ENCODE measurements at places on chromosomes 1 and 21.
A peak's percentile ranks its signal among the peaks of the same experiment; 100 is the strongest.

- DNase-seq: no peak
These were observed 318.1 kb downstream of the KCNH1 start for GRCh38 chr1:210815641-210816550.

DNA sequence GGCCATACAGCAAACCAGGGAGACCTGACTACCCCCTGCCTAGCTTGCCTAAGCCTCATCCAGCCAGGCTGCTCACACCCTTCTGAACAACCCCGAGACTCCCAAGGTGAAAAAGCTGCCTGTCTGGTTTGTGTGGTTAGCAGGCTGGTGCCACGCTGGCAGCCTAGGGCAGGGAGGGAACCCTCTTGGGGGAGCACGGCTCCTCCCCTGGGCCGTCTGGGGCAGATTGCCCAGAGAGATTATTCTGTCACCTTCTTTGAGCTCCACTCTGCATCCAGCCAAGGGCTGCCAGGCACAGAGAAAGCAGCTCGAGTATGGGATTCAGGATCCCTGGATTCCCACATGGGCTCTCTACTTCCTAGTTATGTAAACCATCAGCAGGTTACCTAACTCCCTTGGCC, 27.5 kb upstream of the TCEA3 start:
- DNase-seq: no peak

GRCh38 chr1:19036041-19036812, 79.8 kb upstream of the IFFO2 start:
- no peak for DNase-seq

GRCh38 chr1:21816602-21817302, 4.7 kb downstream of the LDLRAD2 start:
- peak; percentile 16 for DNase-seq

DNA sequence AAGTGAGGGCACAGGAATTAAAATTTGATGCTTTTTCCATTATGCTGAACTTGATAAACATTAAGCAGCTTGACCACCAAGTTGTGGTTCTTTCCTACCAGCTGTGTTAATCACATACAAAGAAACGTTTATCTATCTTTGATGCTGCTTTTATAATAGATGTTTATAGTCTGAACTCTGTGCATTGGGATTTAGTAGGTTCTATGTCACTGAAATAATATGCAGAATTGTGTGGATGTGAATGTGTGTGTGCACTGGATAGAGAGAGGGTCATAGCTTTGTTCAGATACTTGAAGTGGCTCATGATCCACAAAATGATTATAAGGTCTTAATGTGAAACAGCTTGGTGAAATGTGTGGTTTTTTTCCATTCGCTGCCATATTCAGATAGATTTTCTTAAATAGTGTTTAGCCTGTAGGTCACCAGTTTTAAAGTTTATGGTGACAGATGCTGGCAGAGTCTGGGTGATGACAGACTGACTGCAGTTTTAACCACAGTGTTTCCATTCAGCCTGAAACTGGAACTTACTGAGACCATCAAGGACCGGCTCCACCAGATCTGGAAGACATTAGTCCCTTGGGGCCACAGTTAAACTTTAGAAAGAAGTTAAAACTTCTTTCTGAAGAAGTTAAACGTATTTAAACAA, 10.2 kb downstream of the DDI2 start:
- no peak for DNase-seq

DNA sequence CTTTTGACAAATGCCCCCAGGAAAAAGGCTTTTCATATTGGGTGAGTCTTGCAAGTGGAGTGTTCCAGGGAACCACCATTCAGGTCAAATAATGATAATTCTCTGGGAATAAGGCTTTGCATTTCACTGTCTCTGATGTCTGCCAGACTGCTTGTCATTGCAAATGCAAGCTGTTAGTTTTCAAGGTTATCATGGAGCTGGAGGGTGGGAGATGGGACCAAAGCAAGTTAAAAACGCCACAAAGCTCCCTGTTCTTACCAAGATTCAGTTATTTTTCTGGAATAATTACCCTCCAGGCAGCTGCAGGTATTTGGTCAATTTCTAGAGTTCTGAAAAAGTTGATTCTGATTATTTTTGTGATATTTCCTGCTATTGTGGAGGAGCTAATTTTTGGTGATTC, 210.1 kb downstream of the GPR52 start:
- DNase-seq: no peak

GRCh38 chr1:41368366-41368765, 7.1 kb downstream of the FOXO6 start:
- DNase-seq: no peak

- no peak for DNase-seq
These were observed 258.0 kb downstream of the KCNJ6 start for GRCh38 chr21:37658121-37658816.

- DNase-seq: no peak
These were observed 60.6 kb upstream of the SEC16B start for GRCh38 chr1:178030467-178030866.

DNA sequence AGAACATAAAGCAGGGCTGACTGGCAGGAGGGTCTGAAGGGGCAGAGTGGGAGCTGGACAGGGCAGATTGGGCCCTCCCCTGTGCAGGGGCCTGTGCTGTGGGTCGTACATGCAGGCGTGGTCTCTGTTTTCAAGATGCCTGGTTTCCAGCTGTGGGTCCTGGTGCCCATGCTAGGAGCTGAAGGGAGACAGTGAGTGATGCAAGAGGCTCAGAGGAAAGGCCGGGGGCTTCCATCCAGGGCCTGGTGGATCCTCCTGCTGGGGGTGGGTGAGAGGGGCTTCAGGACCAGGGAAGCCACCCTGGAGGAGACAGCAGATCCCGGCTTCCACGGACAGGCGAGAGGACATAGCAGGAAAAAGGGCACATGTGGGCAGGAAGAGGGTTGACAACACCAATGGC, 349.0 kb upstream of the VAMP3 start:
- DNase-seq: no peak

GRCh38 chr1:46188295-46189030, 9.8 kb downstream of the POMGNT1 start:
- DNase-seq: no peak

GRCh38 chr1:32773764-32774463, 43.2 kb downstream of the YARS1 start:
- DNase-seq: no peak

- DNase-seq: no peak
These were observed 7.3 kb upstream of the UMODL1 start for GRCh38 chr21:42063571-42064521.

- no peak for DNase-seq
These were observed 20.4 kb upstream of the CCDC27 start for GRCh38 chr1:3731583-3732433.

- DNase-seq: no peak
These were observed 18.6 kb downstream of the ZBTB8A start for GRCh38 chr1:32557812-32558211.

- no peak for DNase-seq
These were observed 148.2 kb downstream of the RWDD3 start for GRCh38 chr1:95382000-95382786.

- peak; percentile 4 for DNase-seq
These were observed 863 bp downstream of the FH start for GRCh38 chr1:241518476-241519307.

GRCh38 chr1:21670059-21670881, 1.1 kb upstream of the RAP1GAP start:
- no peak for DNase-seq

DNA sequence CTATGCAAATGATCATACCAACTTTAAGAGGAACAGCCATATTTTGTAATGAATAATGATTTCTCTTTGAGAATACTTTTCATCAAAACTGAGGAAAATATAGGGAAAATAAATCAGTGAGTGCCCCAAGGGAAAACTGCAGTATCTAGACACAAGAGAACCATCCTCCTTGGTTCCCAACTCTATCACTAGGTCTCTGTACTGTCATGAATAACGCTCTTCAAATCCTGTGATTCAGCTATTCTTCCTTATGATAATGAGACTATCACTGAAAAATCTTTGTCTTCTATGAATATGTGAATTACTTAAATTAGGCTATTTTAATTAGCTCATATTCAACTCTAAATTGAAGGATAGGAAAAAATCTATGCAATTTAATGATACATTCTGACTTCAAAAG, 2.3 kb downstream of the OR2L5 start:
- no peak for DNase-seq

- no peak for DNase-seq
These were observed 435.1 kb downstream of the KIF26B start for GRCh38 chr1:245589906-245590305.

GRCh38 chr1:119040489-119040888, 52.3 kb upstream of the TBX15 start:
- DNase-seq: no peak

DNA sequence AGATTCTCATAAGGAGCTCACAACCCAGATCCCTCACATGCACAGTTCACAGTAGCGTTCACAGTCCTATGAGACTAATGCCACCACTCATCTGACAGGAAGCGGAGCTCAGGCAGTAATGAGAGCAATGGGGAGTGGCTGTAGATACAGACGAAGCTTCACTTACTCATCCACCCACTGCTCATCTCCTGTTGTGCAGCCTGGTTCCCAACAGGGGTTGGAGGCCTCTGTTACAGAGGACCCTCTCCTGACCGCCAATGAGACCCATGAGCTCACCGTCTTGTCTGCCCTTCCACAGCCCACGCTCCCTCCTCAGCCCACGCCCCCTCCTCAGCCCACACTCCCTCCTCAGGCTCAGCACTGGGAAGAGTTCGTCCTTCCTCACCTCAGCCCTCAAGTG, 39.6 kb downstream of the RSPH1 start:
- no peak for DNase-seq

DNA sequence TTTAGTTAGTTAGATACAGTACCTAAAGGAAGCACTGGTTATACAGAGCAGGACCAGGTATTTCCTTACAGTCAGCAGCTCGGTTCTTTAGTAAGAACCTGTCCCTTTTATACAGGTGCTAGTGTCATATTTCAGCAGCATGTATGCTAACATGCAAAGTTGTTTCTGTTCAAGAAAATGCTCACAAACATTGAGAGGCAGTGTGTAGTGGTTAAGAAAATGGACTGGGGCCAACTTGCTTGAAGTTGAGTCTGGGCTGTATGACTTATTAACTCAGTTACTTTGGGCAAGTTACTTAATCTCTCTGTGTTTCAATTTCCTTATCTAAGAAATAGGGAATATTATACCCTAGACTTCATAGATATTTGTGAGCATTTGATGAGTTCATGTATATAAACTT, 31.1 kb downstream of the AK4 start:
- no peak for DNase-seq

DNA sequence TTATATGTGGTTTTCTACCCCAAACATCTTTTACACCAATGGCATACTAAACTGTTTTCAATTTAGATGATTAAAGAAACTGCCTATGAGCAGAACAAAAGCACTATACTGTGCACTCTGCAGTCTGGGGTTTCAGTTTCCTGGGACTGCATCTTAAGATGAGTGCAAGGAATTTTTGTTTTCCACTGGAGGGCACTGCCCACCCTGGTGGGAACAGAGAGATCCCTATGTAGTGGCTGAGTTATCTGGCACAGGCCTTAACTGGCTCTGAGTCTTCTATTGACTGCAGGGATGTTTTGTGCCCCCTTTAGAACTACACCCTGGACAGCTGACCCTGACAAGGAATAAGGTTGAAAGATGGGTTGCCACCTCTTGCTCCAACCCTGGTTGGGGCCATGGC, 12.0 kb downstream of the PROK1 start:
- no peak for DNase-seq

- DNase-seq: no peak
These were observed 4.5 kb upstream of the SDE2 start for GRCh38 chr1:226003502-226004170.

All from HuH-7.5 (cell line).